NCI-H1436 (cell line): ENCODE measurements at places on chromosomes 7 and 10.

GRCh38 chr7:38751416-38751815 is 120.2 kb upstream of the AMPH start:
- DNase-seq, result no peak

DNA sequence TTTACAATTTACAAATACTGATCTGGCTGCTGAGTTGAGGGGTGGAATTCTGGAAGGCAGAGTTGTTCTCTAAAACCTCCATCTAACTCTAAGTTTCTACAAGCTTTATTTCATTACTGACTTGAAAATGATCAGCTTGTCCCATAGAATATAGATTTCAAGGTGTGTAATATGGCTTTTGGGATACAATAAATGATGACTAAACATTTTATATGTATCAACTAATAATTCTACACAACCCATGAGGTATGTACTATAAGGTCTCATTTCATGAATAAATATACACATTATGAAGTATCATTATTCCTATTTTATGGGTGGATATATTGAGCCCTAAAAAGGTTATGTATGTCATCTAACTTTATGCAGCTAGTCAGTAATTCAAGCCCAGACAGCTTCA is 1214.3 kb upstream of the SORCS1 start:
- DNase-seq, result no peak

DNA sequence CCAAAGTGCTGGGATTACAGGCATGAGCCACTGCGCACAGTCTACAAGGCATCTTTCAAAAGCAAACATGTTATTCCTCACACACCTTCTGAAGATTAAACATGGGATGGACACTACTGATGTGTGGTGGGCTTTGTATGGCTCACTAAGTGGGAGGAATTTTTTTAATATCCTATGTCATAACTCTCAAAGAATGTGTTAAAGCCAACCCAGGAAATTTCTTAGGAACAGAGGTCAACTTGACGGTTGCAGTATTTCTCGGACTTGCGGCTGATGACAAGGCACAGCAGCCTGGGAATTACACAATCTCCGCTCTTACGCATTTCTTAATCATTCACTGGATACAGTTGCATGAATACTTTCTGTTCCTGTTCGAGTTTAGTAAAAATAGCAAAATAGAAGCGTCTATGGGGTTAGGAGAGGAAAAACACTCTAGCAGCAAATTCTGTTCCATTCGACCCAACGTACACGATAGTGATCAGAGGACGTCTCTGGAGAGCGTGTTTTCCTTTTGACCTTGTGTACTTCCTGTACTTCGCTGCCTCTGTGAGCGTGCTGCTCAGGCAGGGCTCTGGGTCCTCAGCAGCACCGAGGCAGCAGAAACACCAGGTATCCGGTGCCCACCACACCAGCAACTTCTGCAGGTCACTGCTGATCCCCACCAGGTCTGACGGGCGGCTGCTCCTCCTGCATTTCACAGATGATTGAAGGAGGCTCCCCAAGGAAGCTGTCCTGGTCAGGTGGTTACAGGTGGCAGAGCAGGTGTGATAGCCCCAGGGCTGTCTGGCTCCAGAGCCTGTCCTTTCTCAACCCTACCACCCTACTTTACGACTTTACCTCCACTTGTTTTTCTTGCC is 26.4 kb upstream of the SRGN start:
- DNase-seq, result no peak

DNA sequence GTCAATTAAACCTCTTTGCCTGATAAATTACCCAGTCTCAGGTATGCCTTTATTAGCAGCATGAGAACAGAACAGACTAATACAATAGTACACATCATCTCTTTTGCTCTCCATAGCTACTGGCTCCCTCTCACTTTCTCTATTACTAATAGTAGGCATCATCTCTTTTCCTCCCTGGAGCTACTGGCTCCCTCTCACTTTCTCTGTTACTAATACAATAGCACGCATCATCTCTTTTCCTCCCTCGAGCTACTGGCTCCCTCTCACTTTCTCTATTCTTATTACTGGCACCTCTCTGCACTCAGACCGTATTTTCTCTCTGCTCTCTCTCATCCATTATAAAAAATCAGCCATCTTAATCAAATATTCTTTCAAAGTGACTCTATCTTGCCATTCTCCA is 37.1 kb downstream of the SLC25A13 start:
- no peak for DNase-seq

- no peak for DNase-seq
Observed at GRCh38 chr7:142134909-142135308, 23.4 kb downstream of the MGAM2 start.

DNA sequence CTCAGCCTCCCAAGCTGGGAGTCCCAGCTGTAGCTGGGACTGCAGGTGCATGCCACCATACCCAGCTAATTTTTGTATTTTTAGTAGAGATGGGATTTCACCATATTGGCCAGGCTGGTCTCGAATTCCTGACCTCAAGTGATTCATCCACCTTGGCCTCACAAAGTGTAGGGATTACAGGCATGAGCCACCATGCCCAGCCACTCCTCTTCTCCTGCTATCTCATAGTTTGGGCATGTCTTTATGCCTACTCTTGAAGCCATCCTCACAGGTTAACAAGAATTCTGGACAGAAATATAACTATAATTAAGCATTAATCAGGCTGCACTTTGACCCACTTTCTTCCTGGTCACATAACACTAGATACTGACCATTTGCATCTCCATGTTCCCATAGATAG is 28.6 kb upstream of the C10orf67 start:
- DNase-seq, result no peak

GRCh38 chr10:78381107-78381506 is 347.4 kb downstream of the RPS24 start:
- no peak for DNase-seq

DNA sequence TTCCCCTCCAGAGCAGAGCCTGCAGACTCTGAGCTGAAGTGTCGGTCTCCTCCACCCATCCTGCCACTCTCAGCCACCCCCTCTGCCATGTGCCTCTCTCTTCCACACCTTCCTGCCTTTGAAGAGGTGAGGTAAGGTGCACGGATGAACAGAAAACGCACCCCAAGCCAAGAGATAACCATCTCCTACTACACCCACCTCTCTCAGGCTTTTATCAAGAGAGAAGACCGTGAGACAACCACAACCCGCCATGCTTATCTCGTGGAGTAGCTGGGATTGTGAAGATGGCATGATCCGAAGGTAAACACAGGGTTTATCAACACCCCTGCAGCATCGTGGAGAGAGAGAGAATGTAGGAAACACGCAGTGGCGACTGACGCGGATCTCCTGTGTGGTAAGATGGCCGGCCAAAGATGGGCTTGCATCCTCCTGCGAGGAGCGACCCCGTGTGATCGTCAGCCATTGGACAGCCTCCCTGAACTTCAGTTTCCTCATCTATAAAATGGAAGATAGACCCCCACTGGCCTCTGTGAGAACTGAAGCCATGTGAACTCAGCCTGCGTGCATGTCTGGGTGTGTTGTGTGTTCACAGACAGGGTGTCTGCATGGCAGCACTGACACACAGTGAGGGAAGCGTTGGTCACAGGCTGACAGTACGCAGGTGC is 219.0 kb downstream of the DIP2C start:
- no peak for DNase-seq

- DNase-seq, result no peak
Observed at GRCh38 chr10:72353965-72354355, 759 bp downstream of the DNAJB12 start.

DNA sequence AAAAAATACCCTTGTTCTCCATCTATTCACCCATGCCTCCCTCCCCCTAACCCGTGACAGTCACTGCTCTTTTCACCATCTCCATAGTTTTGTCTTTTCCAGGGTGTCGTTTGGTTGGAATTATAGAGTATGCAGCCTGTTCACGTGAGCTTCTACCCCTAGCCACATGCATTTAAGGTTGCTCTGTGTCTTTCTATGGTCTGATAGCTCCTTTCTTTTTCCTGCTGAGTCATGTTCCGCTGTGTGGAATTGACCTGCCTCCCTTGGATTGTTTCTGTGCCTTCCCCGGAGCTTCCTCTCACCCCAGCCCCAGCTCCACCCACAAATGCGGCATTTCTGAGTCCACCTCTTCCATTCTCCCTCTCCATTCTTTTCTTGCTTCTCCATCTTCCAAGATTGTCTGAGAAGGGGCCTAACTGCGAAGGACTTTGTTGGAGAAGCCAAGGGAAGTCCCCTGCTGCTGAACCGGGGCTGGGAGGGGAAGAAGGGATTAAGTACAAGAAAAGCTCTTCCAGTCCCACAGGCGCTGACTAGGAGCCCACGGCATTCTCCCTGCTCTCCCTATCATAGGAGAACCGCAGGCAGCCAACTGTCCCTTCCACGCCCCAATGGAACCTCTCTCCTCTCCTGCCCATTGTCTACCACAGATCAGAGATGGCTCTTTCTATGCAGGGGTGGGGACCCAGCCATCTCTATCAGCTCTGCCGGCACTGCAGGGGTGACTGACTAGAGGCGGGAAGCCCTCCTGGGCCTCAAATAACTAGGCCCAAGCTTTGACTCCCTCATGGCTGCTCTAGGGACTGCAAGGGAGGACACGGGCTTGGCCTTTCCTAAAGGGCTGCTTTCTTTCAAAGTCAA is 87.5 kb upstream of the ANLN start:
- DNase-seq, result no peak

DNA sequence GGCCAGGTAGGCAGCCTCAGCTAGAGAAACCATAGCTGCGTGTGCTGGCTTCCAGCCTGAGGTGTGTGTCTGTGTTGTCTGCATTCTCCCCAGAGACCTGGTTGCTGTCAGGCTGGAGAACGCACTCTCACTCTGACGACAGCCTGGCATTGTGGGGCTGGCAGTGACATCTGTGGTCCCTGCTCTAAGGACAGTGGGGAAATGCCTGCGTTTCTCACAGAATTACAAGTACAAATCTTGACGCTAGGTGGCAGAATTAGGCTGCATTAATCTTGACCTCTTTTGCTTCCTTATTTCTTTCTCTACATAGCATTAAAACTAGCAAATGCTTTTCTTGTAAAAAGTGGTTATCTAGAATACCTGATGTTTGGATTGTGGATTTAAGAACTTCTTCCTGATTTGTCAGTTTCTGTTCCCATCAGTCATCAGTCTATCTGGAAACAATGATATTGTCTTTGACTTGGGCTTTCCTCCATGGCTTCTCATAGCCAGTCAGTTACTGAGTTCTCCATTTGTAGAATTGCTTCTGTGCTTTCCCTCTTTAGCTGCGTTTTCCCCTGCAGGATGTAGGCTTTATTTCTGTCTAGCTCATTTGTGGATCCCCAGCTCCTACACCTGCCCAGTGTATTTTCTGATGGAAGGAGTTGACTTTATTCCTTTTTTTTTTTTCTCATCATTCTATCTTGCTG is 86.0 kb downstream of the FANK1 start:
- peak; percentile 63 for DNase-seq

GRCh38 chr7:134724606-134725005 is 54.8 kb upstream of the CALD1 start:
- no peak for DNase-seq

- no peak for DNase-seq
Observed at GRCh38 chr10:118907051-118907450, 122.5 kb upstream of the NANOS1 start.

DNA sequence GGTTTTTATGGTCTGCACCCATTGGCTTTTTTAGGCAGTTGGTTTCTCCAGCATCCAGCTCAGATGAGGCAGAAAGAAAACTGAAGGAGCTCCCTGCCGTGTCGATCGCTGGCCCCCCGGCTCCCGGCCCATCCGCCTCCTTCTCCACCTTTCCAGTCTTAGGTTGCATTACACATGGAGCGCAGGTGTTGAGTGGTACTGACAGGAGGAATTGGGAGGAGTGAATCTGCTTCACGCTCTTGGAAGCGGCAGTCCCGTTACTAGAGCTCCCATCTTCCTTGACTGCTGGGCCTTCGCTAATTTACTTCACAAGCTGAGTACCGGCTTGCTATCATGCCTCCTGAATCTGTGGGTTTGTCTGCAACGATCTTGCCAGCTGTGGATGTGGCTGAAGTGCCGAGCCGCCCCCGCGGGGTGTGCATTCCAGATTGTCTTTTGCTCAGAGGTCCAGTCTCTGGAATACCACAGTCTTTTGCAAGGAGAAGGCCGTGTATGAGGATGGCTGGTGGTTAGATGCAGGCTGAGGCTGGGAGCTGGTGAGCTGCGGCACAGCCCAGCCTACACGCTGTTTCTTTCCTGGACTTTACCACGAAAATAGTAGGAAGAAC is 17.1 kb downstream of the IQCE start:
- no peak for DNase-seq

- DNase-seq, result no peak
Observed at GRCh38 chr7:47226696-47227095, 355.2 kb downstream of the TNS3 start.

DNA sequence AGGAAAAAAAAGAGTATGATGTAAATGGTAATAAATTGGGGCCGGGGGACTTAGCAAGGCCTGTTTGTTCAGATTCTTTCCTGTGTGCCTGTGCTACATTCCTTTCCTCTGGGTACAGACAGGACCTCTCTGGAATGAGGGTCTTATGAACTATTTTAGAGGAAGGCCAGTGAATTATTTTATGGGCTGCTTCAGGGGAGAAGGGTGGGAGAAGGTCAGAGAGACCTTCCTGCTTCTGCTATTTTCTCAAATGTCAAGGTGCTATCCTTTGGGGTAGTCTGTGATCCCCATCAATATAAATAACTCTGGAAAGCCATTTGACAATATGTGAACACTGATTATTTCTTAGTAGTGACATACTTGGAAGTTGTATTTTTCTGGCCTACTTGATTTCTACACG is 426.5 kb downstream of the SH2D4B start:
- DNase-seq, result no peak

- no peak for DNase-seq
Observed at GRCh38 chr7:28338041-28338440, 74.3 kb upstream of the CREB5 start.

- DNase-seq, result no peak
Observed at GRCh38 chr10:26157734-26158133, 58.8 kb upstream of the GAD2 start.

- no peak for DNase-seq
Observed at GRCh38 chr7:70494225-70495032, 637.5 kb upstream of the GALNT17 start.

DNA sequence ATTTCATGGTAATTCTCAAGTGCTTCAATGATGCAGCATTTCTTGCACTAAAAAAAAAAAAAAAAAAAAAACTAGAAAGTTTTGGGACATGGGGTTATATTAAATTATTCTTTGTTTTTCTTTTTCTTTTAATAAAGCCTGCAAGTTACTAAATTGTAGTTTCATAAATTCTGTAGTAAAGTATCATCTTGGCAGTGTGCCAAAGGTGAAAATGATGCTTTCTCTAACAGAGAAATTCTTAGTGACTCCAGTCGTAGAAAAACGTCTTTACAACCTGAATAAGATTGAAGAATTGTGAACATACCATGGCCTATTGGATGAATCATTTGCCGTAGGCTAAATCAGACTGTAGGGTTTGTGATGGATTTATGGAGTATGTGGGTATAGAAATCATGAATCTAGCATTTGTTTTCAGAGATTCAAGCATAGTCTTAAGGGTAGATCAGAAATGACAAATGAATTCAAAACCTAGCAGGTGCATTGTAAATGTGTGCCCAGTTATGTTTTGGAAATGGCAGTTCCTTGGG is 27.1 kb downstream of the RBM17 start:
- DNase-seq, result no peak

- no peak for DNase-seq
Observed at GRCh38 chr7:57432583-57432982, 17.4 kb upstream of the ZNF716 start.

GRCh38 chr7:155280446-155281397 is 17.0 kb upstream of the INSIG1 start:
- no peak for DNase-seq
